ENCODE measurements at places on chromosomes 1 and 21. TPM values are rescaled to one million over a fixed set of nuclear protein-coding genes. Genes with fewer than 3 reads are reported as not detected.
A peak's percentile ranks its signal among the peaks of the same experiment; 100 is the strongest.

GRCh38 chr1:29639156-29639736 is 402.9 kb downstream of the PTPRU start:
- H3K36me3 ChIP-seq: no peaks in the 10 kb centered on the region
- H3K4me1 ChIP-seq: no peaks in the 10 kb centered on the region
- no peaks in the 10 kb centered on the region for H3K27me3 ChIP-seq
- H3K27ac ChIP-seq: no peak overlapping the region

- H3K27ac ChIP-seq: no peak overlapping the region
- no peaks in the 10 kb centered on the region for H3K4me1 ChIP-seq
- no peaks in the 10 kb centered on the region for H3K27me3 ChIP-seq
- H3K4me3 ChIP-seq: no peak overlapping the region
- DNase-seq: no peak
These were observed 11.8 kb downstream of the PADI4 start for GRCh38 chr1:17319561-17320350.

DNA sequence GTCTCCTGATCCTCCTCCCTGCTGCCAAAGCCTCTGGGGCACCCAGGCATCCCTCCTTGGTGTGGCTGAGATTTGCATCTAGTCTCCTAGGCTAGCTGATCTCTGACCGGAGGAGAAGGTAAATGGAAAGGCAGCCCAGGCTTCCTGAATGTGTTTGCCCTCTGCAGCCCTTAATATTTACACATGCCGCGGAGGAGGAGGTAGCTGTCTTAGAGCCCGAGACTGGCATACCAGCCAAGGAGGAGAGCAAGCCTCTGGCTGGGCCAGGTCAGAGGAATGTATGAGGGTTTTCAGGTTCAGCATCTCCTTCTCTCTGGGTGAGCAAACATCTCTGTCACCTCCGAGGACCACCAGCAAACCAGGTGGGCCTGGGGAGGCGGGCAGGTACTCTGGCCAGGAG is 86.0 kb upstream of the GRIK3 start:
- no peak overlapping the region for H3K27ac ChIP-seq
- H3K4me1 ChIP-seq: no peaks in the 10 kb centered on the region
- H3K4me3 ChIP-seq: no peak overlapping the region
- no peak for DNase-seq

- H3K27me3 ChIP-seq: peaks cover 4% of the 10 kb centered on the region
- H3K27ac ChIP-seq: no peak overlapping the region
- no peaks in the 10 kb centered on the region for H3K36me3 ChIP-seq
These were observed 54.2 kb upstream of the SPATA6 start for GRCh38 chr1:48526008-48526710.

DNA sequence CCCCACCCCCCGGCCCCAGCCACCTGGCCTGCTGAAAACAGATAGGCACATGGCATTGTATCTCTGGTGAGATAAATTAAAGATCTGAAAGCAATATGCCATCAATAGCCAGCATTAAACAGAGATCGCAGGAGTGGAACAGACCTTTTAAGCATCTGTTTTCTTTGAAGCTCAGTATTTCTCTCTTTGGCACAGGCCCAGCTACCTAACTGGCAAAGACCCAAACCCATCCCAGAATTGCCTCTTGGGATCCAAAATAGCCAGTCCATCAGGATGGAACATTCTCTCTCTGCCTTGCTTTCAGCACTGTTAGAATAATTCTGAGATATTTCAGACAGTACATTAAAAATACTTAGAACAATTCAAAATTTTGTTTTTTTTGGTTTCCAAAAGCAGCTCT is 46.0 kb downstream of the KCNJ6 start:
- DNase-seq: no peak
- H3K36me3 ChIP-seq: no peaks in the 10 kb centered on the region
- no peaks in the 10 kb centered on the region for H3K27me3 ChIP-seq
- no peaks in the 10 kb centered on the region for H3K4me1 ChIP-seq

- H3K27me3 ChIP-seq: no peaks in the 10 kb centered on the region
- H3K4me1 ChIP-seq: no peaks in the 10 kb centered on the region
- H3K27ac ChIP-seq: no peak overlapping the region
- no peak for DNase-seq
- no peak overlapping the region for H3K4me3 ChIP-seq
- H3K36me3 ChIP-seq: no peaks in the 10 kb centered on the region
These were observed 34.1 kb downstream of the PRKCZ start for GRCh38 chr1:2084306-2084705.

DNA sequence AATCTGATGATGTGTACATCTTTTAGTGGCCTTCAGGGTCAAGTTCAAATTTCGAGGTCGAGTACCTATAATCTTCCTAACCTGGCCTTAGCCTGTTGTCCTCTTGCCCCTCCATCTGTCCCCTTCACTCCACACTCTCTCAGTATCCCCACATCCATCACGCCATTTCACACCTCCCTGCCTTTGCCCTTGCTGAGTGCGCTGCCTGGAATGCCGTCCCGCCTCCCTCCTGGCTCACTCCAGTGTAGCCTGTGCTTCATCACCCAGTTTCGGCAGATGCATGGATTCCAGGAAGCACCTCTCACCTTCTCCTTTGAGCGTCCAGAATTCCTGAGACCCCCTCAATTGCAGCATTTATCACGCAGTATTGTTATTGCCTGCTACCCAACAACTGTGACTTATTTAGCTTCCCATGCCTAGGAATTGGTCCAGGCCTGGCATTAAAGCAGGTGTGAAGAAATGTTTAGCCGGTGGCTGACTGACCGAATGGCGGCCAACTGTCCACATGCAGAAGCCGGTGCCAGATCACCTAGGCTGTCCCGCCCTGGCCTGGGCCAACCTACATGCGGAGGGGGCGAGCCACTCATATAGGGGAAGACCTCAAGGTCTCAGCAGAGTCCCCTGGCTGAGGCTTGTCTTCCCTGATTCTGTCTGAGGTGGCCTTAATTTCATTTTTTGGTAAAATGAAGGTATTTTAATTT is 34.5 kb downstream of the MYOM3 start:
- no peak overlapping the region for H3K4me3 ChIP-seq
- H3K36me3 ChIP-seq: no peaks in the 10 kb centered on the region
- no peaks in the 10 kb centered on the region for H3K4me1 ChIP-seq
- no peak for DNase-seq
- no peaks in the 10 kb centered on the region for H3K27me3 ChIP-seq
- H3K27ac ChIP-seq: no peak overlapping the region

- H3K36me3 ChIP-seq: no peaks in the 10 kb centered on the region
- no peak overlapping the region for H3K4me3 ChIP-seq
- H3K4me1 ChIP-seq: no peaks in the 10 kb centered on the region
These were observed 55.2 kb downstream of the COL6A1 start for GRCh38 chr21:46036696-46037330.

DNA sequence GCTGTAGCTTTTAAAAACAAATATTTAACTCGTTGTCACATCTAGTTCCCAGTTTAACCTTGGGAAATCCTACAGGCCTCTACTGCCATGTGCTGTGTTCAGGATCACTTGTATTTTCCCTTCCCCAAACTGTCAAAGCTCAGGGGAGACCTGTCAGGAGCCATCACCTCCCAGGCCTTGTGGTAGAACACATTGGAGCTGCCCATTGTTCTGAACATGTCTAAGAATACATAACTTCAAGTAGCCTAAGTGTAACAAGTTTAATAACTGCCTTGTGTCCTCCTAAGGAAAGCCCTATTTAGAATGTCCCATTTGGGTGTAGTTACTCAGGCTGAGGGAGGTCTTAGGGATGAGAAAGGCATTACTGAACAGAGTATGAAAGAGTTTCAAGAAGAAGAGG is 28.6 kb upstream of the PIGC start:
- H3K27me3 ChIP-seq: no peaks in the 10 kb centered on the region
- no peak for DNase-seq
- H3K36me3 ChIP-seq: no peaks in the 10 kb centered on the region
- H3K27ac ChIP-seq: no peak overlapping the region
- no peaks in the 10 kb centered on the region for H3K4me1 ChIP-seq
- no peak overlapping the region for H3K4me3 ChIP-seq

GRCh38 chr1:178528228-178528952 is 15.5 kb downstream of the TEX35 start:
- H3K4me3 ChIP-seq: no peak overlapping the region
- DNase-seq: no peak
- H3K36me3 ChIP-seq: no peaks in the 10 kb centered on the region

GRCh38 chr1:1090424-1091343 is 16.6 kb upstream of the RNF223 start:
- H3K36me3 ChIP-seq: no peaks in the 10 kb centered on the region
- no peaks in the 10 kb centered on the region for H3K4me1 ChIP-seq
- H3K27ac ChIP-seq: no peak overlapping the region
- peak; percentile 59 for DNase-seq
- H3K27me3 ChIP-seq: no peaks in the 10 kb centered on the region
- H3K4me3 ChIP-seq: no peak overlapping the region

DNA sequence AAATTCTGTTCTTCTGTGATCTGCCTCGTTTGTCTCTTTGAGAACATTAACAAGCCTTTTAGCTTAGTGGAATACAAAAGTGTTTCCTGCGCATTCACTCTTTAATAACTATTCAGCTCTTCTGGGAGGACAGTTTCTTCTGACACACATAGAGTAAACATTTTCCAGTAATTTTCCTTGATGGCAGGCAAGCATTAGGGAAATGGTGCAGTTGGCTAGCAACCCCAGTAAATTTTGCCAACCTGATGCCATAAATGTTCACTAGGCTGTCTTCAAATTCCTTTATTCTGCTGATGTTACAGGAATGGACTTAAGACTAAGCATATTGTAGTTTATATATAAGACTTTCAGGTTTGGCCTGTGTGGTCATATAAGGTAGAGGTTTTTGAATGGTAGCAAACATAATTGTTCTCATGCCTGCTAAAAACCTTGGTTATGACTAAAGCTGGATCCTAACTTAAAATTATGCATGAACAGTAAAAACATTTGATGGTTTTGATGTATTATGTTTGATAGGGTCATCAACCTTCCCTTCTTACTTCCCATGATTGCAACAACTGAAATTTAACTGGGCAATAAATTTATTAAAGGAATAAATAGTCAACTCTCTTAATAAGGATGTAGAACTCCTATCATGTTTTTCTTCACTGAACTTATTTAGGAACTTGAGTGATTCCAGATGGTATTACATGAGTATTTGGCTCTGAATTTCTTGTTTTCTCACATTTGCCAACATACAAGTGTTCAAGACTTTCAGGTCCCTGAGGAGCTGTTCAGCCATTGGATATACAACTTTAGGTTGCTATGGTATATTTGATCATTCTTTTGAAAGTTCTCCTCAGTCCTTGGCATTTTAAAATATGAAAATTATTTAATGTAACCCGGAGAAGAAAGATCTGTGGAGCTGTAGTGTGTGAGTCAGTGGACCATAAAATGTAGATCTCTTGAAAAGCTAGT is 223.4 kb downstream of the FMN2 start:
- H3K4me3 ChIP-seq: no peak overlapping the region
- no peaks in the 10 kb centered on the region for H3K27me3 ChIP-seq
- DNase-seq: no peak

DNA sequence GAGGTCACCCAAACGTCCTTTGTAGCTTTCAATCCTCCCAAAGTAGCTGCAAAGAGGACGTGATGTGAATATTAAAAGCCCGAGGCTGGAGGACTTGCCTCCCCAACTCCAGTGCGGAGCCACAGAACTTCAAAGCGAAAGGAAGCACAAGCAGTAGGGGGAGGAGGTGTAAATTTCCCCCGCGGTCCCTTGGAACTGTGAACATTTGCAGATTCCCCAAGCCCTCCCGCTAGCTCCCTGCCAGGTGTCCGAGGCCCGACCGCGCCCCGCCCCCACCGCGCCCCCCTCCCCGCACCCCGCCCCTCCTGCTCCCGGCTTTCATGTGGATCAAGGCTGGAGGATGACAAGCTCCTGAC is 41.5 kb upstream of the HAO2 start:
- no peak for DNase-seq
- H3K36me3 ChIP-seq: no peaks in the 10 kb centered on the region
- peaks cover 8% of the 10 kb centered on the region for H3K27me3 ChIP-seq
- no peak overlapping the region for H3K27ac ChIP-seq
- peak overlapping the region; percentile 41 for H3K4me3 ChIP-seq

- H3K27me3 ChIP-seq: no peaks in the 10 kb centered on the region
- H3K4me1 ChIP-seq: peaks cover 77% of the 10 kb centered on the region
- no peaks in the 10 kb centered on the region for H3K36me3 ChIP-seq
- no peak for DNase-seq
- H3K4me3 ChIP-seq: no peak overlapping the region
- H3K27ac ChIP-seq: no peak overlapping the region
These were observed 149.4 kb downstream of the RERE start for GRCh38 chr1:8667869-8668594.

- H3K27me3 ChIP-seq: no peaks in the 10 kb centered on the region
- no peak overlapping the region for H3K4me3 ChIP-seq
- H3K36me3 ChIP-seq: no peaks in the 10 kb centered on the region
- H3K4me1 ChIP-seq: no peaks in the 10 kb centered on the region
- DNase-seq: no peak
These were observed 9.7 kb upstream of the STIL start for GRCh38 chr1:47323599-47324031.

DNA sequence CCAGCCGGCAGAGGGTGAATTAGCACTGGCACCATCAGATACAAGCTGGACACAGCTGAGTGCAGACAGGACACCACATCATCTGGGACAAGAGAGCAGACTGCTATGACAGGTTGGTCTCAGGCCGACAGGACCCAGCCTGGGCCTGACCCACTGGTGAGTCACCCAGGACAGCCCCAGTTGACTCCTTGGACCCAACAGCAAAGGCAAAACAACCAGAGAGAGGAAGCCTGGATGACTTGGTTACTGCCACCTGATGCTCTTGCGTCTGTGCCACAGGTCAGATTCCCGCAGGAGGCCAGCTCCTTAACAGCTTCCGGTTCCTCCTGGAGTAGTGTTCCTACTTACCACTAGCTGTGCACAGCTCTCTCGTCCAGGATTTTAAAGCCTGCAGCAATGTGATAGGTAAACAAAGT is 18.5 kb downstream of the CCN1 start:
- no peaks in the 10 kb centered on the region for H3K4me1 ChIP-seq
- no peaks in the 10 kb centered on the region for H3K27me3 ChIP-seq
- DNase-seq: no peak

- no peak overlapping the region for H3K4me3 ChIP-seq
- no peaks in the 10 kb centered on the region for H3K4me1 ChIP-seq
- DNase-seq: no peak
- no peaks in the 10 kb centered on the region for H3K27me3 ChIP-seq
- no peaks in the 10 kb centered on the region for H3K36me3 ChIP-seq
These were observed 685.3 kb upstream of the ADGRL2 start for GRCh38 chr1:81115422-81115821.

DNA sequence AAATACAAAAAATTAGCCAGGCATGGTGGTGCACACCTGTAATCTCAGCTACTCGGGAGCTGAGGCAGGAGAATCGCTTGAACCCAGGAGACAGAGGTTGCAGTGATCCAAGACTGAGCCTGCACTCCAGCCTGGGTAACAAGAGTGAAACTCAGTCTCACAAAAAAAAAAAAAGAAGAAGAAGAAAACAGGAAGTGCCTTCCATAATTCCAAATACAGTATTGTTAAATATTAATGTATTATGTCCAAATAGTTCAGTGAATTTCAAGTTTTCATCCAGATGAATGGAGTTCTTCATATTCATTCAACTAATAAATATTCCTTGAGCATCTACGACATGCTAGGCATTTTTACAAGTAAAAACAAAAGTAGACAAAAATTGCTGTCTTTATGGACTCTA is 33.3 kb downstream of the PLEKHO1 start:
- H3K36me3 ChIP-seq: no peaks in the 10 kb centered on the region
- H3K4me3 ChIP-seq: no peak overlapping the region
- peaks cover 9% of the 10 kb centered on the region for H3K4me1 ChIP-seq
- no peak overlapping the region for H3K27ac ChIP-seq
- no peaks in the 10 kb centered on the region for H3K27me3 ChIP-seq

NES gene
- total RNA-seq: 54.7 TPM

ZNF672 gene
- 38.1 TPM for total RNA-seq

SLC37A1 gene
- 21.6 TPM for total RNA-seq

CDA gene
- total RNA-seq: 8.8 TPM

KPRP gene
- total RNA-seq: not detected

OR2L13 gene
- not detected for total RNA-seq

KRTAP7-1 gene
- not detected for total RNA-seq

TGFBR3 gene
- 55.9 TPM for total RNA-seq

SERTAD4 gene
- total RNA-seq: 3.4 TPM

SPRR2E gene
- not detected for total RNA-seq
